Daoy (cell line): ENCODE measurements at places on chromosomes 1 and 21. TPM values are rescaled to one million over a fixed set of nuclear protein-coding genes. Genes with fewer than 3 reads are reported as not detected.
A peak's percentile ranks its signal among the peaks of the same experiment; 100 is the strongest.

DNA sequence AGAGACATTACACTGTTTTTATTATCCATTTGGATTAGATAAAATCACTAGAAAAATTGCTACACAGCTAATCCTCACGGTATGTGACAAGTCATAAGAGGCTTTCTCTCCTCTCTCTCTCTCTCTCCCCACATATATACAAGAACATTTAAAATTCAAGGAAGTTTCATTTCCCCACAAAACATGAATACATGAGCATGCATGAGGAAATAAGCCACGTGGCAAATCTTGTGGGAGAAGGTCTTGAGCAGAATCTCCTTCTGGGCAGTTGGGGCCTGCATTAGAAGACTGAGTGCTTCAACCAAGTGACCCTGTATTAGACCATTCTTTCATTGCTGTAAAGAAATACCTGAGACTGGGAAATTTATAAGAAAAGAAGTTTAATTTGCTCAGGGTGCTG lies 1313.1 kb downstream of the MRPL39 start:
- DNase-seq: no peak

- no peak for DNase-seq
Observed at GRCh38 chr1:23434260-23434775, 9.8 kb upstream of the TCEA3 start.

DNA sequence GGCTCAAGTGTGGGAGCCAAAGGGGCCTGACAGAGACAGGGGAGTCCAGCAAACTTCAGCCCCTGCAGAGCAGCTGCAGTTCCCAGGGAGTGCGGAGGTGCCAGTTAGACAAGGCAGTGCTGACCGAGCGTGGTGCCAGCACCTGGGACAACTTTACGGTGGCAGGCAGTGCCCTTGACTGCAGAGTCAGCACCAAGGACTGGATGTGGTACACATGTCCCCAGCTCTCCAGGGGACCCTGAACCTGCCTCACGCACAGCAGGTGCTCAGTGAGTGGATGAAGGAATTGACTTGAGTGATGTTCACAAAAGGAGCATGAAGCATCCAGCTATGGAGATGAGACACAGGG lies 296.5 kb downstream of the SIPA1L2 start:
- DNase-seq: no peak

- DNase-seq: no peak
Observed at GRCh38 chr1:17729909-17730308, 25.2 kb upstream of the ACTL8 start.

- DNase-seq: no peak
Observed at GRCh38 chr1:183070234-183070922, 47.2 kb downstream of the LAMC1 start.

DNA sequence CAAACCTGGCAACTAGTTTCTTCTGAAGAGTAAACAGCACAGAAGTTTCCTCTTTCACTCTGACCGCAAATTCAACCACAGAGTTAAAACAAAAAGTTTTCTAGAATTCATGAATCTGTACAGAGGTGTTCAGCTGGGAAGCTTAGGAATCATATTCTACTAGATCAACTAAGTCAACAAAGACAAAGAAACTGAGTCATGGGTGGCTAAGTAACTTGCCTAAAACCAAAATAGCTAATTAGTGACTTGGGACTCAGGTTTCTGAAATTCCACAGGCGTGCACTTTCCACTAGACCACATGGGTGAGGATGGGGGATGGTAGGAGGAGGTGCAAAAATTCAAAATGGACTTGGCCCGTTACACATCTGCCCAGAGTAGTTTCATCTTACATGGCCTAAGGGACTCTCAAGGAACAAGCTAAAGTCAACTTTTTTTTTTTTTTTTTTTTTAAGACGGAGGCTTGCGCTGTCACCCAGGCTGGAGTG lies 25.8 kb downstream of the PTPN14 start:
- peak; percentile 77 for DNase-seq

DNA sequence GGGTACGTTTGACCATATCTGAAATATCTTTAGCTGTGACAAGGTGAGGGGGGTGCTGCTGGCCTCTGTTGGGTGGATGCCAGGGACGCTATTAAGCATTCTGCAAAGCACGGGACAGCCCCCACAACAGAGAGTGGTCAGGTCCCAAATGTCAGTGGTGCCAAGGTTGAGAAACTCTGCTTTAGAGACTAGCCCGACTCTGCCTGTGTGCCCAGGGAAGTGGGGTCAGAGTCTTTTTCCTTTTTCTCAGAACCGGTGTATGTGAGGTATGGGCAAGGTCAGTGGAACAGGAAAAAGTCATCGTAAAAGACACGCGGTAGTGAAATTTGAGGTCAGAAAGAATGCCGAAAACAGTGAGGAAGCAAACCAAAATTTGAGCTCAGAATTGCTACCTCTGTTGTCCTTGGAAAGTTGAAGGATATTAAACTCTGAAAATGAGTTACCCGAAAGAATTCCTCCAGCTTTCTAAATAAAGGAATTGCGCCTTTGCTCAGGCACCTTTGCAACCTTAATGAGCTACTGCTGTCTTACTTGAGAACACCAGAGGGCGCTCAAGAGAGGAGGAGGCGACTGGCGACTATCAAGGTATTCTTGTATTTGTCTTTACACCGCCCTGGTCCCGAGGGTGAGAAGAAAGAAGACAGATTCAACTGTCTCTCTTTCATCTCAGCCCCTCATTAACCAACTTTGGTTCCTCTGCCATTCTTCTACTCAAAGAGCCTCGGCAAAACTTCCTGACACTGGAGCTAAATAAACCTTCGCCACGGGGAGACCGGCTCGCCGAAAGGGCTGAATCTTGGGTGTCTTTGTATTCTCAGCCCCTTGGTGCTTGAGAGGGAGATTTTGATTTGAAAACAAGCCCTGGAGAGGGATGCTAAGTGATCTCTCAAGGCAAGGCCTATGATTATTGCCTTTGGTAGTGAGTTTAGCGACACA lies 85.4 kb upstream of the OLIG2 start:
- DNase-seq: peak; percentile 71

- DNase-seq: peak; percentile 37
Observed at GRCh38 chr1:8422510-8423268, 104.8 kb downstream of the SLC45A1 start.

GRCh38 chr1:154334079-154335024 lies 9.0 kb downstream of the ATP8B2 start:
- no peak for DNase-seq

DNA sequence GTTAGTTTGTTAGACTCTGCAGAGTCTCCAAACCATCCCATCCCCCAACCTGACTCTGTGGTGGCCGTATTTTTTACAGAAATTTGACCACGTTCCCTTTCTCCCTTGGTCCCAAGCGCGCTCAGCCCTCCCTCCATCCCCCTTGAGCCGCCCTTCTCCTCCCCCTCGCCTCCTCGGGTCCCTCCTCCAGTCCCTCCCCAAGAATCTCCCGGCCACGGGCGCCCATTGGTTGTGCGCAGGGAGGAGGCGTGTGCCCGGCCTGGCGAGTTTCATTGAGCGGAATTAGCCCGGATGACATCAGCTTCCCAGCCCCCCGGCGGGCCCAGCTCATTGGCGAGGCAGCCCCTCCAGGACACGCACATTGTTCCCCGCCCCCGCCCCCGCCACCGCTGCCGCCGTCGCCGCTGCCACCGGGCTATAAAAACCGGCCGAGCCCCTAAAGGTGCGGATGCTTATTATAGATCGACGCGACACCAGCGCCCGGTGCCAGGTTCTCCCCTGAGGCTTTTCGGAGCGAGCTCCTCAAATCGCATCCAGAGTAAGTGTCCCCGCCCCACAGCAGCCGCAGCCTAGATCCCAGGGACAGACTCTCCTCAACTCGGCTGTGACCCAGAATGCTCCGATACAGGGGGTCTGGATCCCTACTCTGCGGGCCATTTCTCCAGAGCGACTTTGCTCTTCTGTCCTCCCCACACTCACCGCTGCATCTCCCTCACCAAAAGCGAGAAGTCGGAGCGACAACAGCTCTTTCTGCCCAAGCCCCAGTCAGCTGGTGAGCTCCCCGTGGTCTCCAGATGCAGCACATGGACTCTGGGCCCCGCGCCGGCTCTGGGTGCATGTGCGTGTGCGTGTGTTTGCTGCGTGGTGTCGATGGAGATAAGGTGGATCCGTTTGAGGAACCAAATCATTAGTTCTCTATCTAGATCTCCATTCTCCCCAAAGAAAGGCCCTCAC lies at the start of gene OLIG2:
TSS of gene OLIG2 (plus strand) at position 447 of the 954 bp plus-strand sequence. CDS start 928 bp downstream, outside the sequence.
- DNase-seq: peak; percentile 95

- no peak for DNase-seq
Observed at GRCh38 chr1:201050515-201051277, 27.2 kb upstream of the KIF21B start.

DNA sequence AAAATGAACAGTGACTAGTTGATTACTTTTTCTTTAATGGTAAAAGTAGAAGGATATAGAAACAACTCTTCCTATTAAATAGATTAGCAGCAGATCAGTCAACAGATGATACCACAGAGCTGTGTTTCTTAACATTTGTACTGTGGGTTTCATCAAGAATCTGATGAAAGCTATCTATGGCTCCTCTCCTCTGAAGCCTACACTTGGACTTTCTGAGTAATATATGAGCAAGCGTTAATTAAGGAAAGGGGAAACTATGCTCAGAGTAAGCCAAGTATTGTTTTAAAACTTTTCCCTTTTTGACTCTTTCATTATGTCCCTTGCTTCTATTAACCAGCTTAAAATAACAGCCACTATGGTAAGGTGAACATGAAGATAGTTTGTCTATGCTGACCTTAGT lies 10.8 kb downstream of the ARID4B start:
- no peak for DNase-seq

DNA sequence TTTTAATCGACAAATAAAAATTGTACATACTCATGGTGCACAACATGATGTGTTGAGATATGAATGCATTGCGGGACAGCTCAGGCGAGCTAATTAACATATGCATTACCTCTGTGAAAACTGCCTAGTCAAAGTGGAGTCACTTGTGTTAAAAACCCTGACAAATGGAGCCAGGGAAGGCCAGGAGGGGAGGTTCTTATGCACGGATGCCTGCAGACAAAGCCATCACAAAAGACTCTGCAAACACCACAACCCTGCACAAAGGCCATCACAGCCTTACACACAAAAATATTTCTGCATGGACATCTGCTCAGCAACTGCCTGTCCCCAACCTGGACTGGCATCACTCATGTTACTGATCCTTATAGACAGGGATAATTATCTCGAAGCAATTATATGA lies 204.4 kb upstream of the AJAP1 start:
- no peak for DNase-seq

DNA sequence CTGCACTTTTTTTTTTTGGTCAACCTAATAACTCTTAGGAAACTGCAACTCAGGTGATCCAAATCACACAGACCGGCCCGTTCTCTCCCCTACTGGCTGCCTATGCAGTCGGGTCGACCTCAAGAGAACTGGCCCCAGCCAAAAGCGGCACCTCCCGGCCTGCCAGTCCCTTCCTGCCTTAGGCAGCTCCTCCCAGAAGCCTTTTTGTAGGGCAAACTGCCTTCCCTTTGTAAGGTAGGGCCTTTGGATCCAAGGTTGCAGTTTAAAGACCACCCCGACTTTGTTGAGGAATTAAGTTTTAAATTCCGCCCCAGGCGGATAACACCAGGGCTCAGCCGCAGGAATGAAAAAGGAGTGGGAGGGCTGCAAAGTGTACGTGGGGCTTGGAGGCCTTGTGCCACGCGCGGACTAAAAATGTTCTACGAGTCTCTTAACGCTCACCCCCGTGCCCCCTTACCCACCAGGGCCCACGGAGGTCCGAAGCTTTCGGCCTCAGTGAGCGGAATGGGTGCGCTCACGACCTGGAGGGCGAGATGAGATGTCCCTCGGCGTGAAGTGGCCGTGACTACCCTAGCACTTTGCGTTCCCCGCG lies 642 bp upstream of the ST3GAL3 start:
- DNase-seq: peak; percentile 48

DNA sequence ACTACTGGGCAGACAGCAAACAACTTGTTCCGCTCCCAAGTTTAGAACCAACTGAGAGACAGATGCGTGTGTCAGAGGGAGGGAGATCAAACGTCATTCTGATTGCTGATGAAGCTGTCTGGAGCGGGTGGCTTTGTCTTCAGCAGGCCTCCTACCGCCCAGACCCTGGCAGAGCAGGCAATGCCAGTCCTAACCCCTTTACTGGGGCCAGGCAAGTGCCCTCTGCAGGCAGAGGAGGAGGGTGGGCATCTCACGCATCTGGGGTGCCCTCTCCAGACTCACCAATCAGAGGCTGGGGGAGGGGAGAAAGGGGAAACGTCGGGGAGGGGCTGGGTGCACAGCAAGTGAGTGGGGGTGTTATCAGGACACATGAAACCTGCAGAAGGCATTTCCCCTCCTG lies 126.6 kb downstream of the ACTL8 start:
- DNase-seq: no peak

GRCh38 chr1:183648042-183648441 lies 5.1 kb downstream of the APOBEC4 start:
- DNase-seq: no peak

- no peak for DNase-seq
Observed at GRCh38 chr1:93981274-93981667, 72.0 kb upstream of the GCLM start.

Gene NR1I3
- total RNA-seq: not detected in 2 replicates

Gene ATP6V1G3
- not detected in 2 replicates for total RNA-seq

Gene CATSPERE
- 0.17 TPM in 1 of 2 replicates, not detected in the other for total RNA-seq

Gene ZNF683
- not detected in 2 replicates for total RNA-seq

Gene POU3F1
- 1.1 and 3.7 TPM in 2 replicates for total RNA-seq

Gene NCF2
- 19.7 and 26.2 TPM in 2 replicates for total RNA-seq

Gene LCK
- 0.06 TPM in 1 of 2 replicates, not detected in the other for total RNA-seq
